ENCODE measurements at places on chromosomes 5 and 9.

DNA sequence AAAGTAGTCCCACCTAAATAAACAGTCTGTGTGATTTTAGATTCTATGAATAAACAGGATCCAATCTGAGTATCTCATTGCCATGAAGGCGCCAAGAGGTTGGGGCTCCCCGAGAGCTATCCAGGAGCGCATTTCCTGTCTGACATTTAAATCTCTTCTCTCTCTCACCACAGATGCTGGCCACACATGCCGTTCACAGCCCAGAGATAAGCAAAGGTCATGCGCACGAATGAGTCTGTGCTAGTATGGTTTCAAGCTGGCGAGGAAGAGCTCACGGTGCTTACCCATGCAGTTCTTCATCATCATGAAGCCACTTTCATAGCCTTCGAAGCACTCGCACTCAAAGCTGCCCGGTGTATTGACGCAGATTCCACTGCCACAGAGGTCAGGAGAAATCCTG, 199.4 kb downstream of the FBN2 start:
- no peak overlapping the region for H3K27ac ChIP-seq
- H3K4me3 ChIP-seq, result no peak overlapping the region
- H3K27me3 ChIP-seq, result no peaks in the 10 kb centered on the region
- peaks cover 3% of the 10 kb centered on the region for H3K36me3 ChIP-seq

DNA sequence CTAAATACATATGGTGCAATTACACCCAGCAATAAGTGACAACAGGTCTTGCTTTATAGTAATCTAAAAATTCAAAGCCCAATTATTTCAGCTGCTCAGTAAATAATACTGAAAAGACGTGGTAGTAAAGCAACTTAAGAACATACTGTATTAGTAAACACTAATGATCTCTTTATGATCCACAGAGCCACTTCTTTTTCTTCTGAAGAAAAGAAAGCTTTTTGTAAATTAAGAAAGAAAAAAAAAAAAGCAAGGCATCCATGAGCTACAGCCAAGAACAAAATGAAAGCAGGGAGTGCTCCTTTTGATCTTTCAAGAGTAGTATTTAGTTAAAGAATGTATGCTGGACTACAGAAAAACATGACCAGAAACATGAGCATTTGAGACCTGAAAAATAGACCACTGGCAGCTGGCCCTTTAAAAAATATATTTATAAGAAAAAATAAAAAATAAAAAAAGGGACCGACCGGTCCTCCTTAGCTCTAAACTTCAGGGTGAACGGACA, 348.7 kb downstream of the GLIS3 start:
- no peak overlapping the region for H3K27ac ChIP-seq
- H3K4me3 ChIP-seq, result no peak overlapping the region
- H3K36me3 ChIP-seq, result no peaks in the 10 kb centered on the region
- no peaks in the 10 kb centered on the region for H3K27me3 ChIP-seq

GRCh38 chr5:123916345-123917121, 404.6 kb downstream of the CSNK1G3 start:
- H3K36me3 ChIP-seq, result no peaks in the 10 kb centered on the region
- peak overlapping the region; percentile 19 for H3K27ac ChIP-seq
- DNase-seq, result no peak
- no peaks in the 10 kb centered on the region for H3K27me3 ChIP-seq
- no peaks in the 10 kb centered on the region for H3K4me1 ChIP-seq

DNA sequence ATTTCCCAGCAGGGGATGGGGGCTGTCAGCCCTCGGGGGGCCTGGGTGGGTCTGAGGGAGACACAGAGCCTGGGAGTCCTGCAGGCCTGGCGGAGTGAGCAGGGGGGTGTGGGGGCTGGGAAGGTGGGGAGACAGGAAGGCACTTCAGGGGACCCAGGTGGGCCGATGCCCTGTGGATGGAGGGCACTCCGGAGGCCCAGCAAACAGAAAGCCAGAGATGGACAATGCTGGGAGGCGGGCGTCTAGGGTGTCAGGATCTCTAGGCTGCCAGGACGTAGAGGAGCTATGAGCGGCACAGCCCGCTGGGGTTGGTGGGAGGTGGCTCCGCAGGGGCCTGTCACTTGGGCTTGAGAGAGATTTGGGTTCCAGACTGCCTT, 87.6 kb upstream of the COL5A1 start:
- H3K4me3 ChIP-seq, result no peak overlapping the region
- no peak for DNase-seq

GRCh38 chr5:78008356-78008967, 232.3 kb upstream of the TBCA start:
- H3K4me1 ChIP-seq, result peaks cover 14% of the 10 kb centered on the region
- H3K36me3 ChIP-seq, result no peaks in the 10 kb centered on the region
- H3K4me3 ChIP-seq, result no peak overlapping the region
- no peak overlapping the region for H3K27ac ChIP-seq
- DNase-seq, result no peak

DNA sequence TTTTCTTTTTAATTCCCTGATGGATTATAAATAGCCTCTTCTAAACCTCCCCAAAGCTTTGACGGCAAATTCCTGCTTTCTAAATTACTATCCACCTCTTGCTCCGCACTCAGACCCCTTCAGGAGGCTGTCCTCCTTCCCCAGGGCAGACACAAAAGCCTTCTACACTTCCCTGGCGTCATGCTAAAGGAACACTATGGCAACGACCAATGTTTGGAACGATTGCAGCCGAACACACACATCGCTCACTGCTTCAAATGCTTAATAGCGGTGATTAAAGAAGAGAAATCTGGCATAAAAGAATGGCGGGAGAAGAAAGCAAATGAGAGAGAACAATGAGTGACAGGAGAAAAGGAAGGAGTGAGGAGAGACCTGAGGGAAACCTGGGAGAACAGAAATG, 297.3 kb downstream of the MLLT3 start:
- no peak overlapping the region for H3K27ac ChIP-seq
- no peak for DNase-seq
- peaks cover 10% of the 10 kb centered on the region for H3K4me1 ChIP-seq
- H3K4me3 ChIP-seq, result no peak overlapping the region
- H3K27me3 ChIP-seq, result no peaks in the 10 kb centered on the region
- H3K36me3 ChIP-seq, result no peaks in the 10 kb centered on the region

DNA sequence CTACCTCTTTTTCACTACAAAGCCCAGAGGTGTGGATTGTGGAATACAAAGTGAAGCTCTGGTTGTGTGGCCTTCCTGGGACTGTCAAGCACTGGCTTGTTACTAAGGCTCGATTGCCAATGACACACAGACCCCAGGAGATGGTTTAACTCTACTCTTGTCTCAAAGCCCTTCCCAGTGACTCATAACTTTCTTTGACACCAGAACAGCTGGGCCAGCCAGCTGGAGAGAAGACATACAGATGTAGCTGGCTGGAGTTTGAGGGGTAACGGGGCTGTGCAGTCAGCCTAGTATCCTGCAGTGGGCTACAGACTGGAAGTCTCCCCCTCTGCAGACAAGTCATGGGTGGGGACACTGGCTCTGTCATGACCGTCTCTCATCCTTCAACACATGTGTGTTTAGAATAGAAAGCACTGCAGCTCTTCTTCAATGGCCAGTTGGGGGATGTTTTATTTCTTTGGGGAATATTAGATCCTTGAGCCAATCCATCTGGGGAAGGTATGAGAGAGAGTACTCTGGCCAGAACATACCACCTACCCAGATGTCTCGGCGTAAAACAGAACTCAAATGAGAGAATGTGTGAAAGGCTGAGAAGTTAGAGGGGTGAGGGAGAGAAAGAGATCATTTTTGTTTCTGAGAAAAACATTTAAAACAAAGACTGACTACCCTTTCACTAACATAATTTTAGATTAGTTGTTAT, 53.3 kb downstream of the SEMA6A start:
- H3K4me3 ChIP-seq, result no peak overlapping the region
- H3K27ac ChIP-seq, result no peak overlapping the region
- H3K36me3 ChIP-seq, result no peaks in the 10 kb centered on the region
- H3K27me3 ChIP-seq, result no peaks in the 10 kb centered on the region
- H3K4me1 ChIP-seq, result no peaks in the 10 kb centered on the region

DNA sequence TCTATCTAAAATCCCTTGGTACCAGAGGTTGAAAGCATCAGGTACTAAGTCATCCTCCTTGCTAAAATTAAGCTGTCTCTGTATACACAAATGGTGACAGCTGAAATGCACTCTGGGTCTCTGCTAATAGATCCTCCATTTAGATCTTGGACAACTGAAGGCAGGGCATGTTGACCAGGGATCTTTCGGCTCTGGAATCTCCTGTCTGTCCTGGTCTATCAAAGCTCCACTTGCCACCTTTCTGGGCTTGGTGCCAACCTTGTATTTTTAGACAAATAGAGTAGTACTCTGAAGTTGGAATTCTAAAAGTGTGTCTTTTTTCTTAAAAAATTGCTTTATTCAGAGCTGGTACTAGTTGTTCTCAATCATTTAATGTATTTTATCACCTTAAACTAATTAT, 135.2 kb upstream of the HMHB1 start:
- H3K4me1 ChIP-seq, result peaks cover 6% of the 10 kb centered on the region
- H3K27ac ChIP-seq, result no peak overlapping the region
- H3K27me3 ChIP-seq, result no peaks in the 10 kb centered on the region
- H3K36me3 ChIP-seq, result no peaks in the 10 kb centered on the region
- H3K4me3 ChIP-seq, result no peak overlapping the region

DNA sequence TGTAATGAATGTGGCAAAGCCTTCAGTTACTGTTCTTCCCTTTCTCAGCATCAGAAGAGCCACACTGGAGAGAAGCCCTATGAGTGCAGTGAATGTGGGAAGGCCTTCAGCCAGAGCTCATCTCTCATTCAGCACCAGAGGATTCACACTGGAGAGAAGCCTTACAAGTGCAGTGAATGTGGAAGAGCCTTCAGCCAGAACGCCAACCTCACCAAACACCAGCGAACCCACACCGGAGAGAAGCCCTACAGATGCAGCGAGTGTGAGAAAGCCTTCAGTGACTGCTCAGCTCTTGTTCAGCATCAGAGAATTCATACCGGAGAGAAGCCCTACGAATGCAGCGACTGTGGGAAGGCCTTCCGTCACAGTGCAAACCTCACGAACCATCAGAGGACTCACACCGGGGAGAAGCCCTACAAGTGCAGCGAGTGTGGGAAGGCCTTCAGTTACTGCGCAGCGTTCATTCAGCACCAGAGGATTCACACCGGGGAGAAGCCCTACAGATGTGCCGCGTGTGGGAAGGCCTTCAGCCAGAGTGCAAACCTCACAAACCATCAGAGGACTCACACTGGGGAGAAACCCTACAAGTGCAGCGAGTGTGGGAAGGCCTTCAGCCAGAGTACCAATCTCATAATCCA, 6.8 kb downstream of the RPL12 start:
- H3K27me3 ChIP-seq, result no peaks in the 10 kb centered on the region
- peaks cover 18% of the 10 kb centered on the region for H3K4me1 ChIP-seq
- H3K36me3 ChIP-seq, result peaks cover 96% of the 10 kb centered on the region
- H3K27ac ChIP-seq, result peak overlapping the region; percentile 42
- no peak for DNase-seq
- no peak overlapping the region for H3K4me3 ChIP-seq

GRCh38 chr5:98066910-98067309, 706.6 kb upstream of the RGMB start:
- H3K27ac ChIP-seq, result no peak overlapping the region
- no peaks in the 10 kb centered on the region for H3K4me1 ChIP-seq

DNA sequence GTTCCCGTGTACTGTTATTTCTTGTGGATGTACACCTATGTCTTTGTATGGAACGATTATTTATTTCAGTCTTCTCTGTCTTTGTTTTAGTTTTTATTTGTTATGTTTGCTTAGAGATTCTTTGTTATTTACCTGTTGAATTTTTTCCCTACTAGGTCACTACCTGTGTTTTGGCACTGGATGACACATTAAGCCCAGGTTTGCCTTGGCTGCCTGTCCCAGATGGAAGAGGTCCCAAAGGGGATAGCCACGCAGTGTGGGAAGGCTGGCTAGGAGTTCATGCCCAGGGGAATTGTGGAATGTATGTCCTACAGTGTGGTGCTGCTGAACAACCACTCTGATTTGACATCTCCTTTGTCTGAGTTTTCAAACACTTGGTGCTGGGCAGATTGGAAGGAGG, 15.6 kb upstream of the SLC36A2 start:
- no peaks in the 10 kb centered on the region for H3K4me1 ChIP-seq
- no peak overlapping the region for H3K4me3 ChIP-seq
- no peaks in the 10 kb centered on the region for H3K36me3 ChIP-seq
- H3K27me3 ChIP-seq, result no peaks in the 10 kb centered on the region
- no peak overlapping the region for H3K27ac ChIP-seq

Measured in esophagus muscularis mucosa (tissue), 4 donors.